ENCODE measurements at places on chromosomes 5 and 9.

GRCh38 chr5:14487897-14488570, 93.6 kb upstream of the OTULINL start:
- DNase-seq = no peak

- no peak for DNase-seq
These were observed 42.6 kb downstream of the ANKRD55 start for GRCh38 chr5:56190497-56190896.

DNA sequence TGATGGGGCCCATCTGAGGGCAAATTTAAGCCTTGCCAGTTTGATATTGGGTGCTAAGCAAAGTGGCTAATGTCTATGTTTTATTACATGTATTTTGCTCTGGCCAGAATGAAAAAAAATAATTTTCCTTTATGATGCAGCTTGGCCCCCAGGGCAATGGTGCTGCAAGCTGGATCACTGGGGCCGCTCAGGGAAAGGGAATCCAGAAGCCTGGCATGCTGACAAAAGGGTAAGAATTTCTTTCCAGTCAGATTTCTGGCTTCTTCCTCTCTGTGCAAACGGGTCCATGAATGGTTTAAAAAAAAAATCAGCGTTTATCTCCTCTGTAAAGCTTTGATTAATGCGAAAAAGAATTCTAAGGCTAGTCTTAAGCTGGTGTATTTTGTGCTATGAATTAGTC, 138.4 kb downstream of the MAPKAP1 start:
- no peak for DNase-seq

DNA sequence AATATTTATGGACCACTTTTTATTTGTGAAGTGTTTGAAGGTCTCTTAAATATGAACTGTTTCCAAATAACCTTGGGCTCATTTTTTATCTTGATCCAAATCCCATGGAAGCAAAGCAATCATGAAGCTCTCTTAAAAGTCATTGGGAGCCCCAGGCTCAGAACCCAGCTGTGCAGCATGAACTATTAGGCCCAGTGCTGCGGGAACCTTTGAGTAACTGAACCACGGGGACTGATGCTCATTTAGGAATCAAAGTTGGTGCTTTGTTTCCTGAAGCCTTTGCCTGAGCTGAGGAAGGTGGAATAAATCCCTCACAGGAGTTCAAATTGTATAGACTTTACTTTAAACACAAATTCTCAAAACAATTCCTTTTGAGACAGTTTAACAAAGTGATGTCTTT, 27.8 kb downstream of the MAT2B start:
- no peak for DNase-seq

DNA sequence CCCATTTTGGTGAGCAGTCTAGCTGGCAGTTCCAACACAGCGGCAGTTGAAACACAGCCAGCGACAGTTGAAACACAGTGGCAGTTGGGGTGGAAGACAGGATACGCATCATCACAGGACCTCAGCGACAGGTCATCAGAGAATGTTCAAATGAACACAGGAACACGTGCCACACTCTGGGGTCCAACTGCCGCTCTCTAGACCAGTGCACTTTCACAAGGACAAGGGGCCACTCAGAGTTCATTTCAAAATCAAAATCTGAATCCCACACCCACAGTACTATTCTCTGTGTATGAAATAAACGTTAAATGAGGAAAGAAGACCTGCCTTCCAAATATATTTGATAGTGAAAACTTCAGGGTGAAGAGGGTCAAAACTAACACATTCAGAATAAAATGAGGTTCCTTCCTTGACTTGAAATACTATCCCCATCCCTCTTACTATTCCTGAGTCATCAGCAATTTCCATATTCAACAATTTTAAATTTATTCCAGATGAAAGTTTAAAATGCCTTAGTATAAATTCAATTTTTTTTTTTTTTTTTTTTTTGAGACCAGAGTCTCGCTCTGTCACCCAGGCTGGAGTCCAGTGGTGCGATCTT, 53.0 kb upstream of the SIMC1 start:
- DNase-seq = no peak
